ENCODE measurements at places on chromosomes 1 and 21. TPM values are rescaled to one million over a fixed set of nuclear protein-coding genes. Genes with fewer than 3 reads are reported as not detected.

The CSRP1 gene
- 0.56 TPM for total RNA-seq

The GJA5 gene
- total RNA-seq = not detected

The ANXA9 gene
- not detected for total RNA-seq

The SSX2IP gene
- 6.5 TPM for total RNA-seq

The ARHGAP29 gene
- 187 TPM for total RNA-seq

The HFM1 gene
- 0.29 TPM for total RNA-seq

- peaks cover 13% of the 10 kb centered on the region for H3K27me3 ChIP-seq
- no peaks in the 10 kb centered on the region for H3K36me3 ChIP-seq
- no peak overlapping the region for H3K4me3 ChIP-seq
- peak; percentile 64 for DNase-seq
These were observed 587.2 kb downstream of the PTPRU start for GRCh38 chr1:29823561-29823960.

DNA sequence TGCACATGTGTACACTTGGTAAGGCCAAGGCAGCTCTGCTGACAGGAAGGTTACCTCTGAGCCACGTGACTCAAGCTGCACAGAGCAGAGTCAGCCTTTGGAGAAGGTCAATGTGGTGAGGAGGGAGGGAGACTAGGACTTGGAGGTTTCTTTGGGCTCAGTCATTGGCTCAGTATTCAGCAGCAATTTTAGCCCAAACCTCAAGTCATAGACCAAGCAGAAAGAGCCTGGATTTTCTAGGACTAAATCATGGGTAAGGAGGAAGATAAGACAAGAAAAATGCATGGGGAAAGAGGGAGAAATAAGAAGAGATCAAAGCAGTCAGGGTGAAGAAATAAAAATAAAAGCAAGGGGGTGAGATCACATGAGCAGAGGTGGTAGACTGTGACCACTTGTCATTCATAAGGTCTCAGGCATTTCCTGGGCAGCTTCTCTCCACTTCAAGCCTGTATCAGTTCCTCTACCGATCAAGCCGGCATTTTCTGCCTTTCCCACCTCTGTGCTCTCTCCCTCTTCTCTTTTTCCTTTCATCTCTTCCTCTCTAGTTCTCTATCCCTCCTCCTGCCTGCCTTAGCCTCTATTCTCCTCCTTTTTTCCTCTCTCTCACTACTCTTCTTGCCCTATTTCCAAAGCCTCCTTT lies 51.7 kb upstream of the DUSP10 start:
- no peak overlapping the region for H3K4me3 ChIP-seq
- H3K4me1 ChIP-seq = no peaks in the 10 kb centered on the region
- no peak for DNase-seq

- no peak overlapping the region for H3K4me3 ChIP-seq
- H3K36me3 ChIP-seq = no peaks in the 10 kb centered on the region
- no peaks in the 10 kb centered on the region for H3K4me1 ChIP-seq
- no peak overlapping the region for H3K27ac ChIP-seq
These were observed 156.0 kb upstream of the VAMP3 start for GRCh38 chr1:7615138-7615537.

DNA sequence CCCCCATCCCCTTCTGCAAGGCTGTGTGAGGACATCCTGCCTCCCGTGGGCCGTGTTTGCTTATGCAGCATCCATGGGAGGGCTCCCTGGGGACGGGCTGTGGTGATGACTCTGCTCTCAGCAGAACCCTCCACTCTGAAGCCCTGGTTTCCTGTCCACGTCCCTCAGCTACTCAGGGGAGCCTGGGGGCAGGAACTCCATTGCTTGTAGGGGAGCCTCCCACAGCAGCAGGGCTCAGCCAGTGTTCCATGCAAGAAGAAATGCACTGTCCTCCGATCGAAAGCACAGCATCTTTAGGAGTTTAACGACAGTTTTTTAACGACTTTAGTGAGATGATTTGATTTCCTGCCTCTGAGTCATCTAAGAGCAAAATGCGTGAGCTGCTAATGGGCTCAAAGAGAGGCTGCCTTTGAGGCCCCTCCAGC lies 8.3 kb upstream of the KCNAB2 start:
- peaks cover 7% of the 10 kb centered on the region for H3K27me3 ChIP-seq
- no peak for DNase-seq
- H3K4me3 ChIP-seq = no peak overlapping the region
- no peak overlapping the region for H3K27ac ChIP-seq

GRCh38 chr1:162562470-162562828 lies 927 bp downstream of the UAP1 start:
- peak overlapping the region; percentile 96 for H3K27ac ChIP-seq
- DNase-seq = no peak

- no peak overlapping the region for H3K27ac ChIP-seq
- no peak for DNase-seq
- H3K27me3 ChIP-seq = no peaks in the 10 kb centered on the region
- H3K4me3 ChIP-seq = no peak overlapping the region
These were observed 319.8 kb upstream of the SPAG17 start for GRCh38 chr1:118504867-118505266.

DNA sequence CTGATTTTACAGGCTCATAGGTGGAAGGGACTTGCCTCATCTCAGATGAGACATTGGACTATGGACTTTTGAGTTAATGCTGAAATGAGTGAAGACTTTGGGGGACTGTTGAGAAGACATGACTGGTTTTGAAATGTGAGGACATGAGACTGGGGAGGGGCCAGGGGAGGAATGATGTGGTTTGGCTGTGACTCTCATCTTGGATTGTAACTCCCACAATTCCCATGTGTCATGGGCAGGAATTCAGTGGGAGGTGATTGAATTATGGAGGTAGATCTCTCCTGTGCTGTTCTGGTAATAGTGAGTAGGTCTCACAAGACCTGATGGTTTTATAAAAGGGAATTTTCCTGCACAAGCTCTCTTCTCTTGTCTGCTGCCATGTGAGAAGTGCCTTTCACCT lies 20.8 kb downstream of the SCYL3 start:
- H3K36me3 ChIP-seq = peaks cover 78% of the 10 kb centered on the region
- H3K27ac ChIP-seq = no peak overlapping the region
- no peak overlapping the region for H3K4me3 ChIP-seq
- H3K27me3 ChIP-seq = no peaks in the 10 kb centered on the region
- peaks cover 3% of the 10 kb centered on the region for H3K4me1 ChIP-seq

GRCh38 chr1:7299994-7300393 lies 471.1 kb upstream of the VAMP3 start:
- H3K27me3 ChIP-seq = no peaks in the 10 kb centered on the region
- H3K4me3 ChIP-seq = no peak overlapping the region
- no peak for DNase-seq
- H3K4me1 ChIP-seq = peaks cover 59% of the 10 kb centered on the region
- H3K36me3 ChIP-seq = peaks cover 2% of the 10 kb centered on the region
